ENCODE measurements at places on chromosomes 4 and X.

DNA sequence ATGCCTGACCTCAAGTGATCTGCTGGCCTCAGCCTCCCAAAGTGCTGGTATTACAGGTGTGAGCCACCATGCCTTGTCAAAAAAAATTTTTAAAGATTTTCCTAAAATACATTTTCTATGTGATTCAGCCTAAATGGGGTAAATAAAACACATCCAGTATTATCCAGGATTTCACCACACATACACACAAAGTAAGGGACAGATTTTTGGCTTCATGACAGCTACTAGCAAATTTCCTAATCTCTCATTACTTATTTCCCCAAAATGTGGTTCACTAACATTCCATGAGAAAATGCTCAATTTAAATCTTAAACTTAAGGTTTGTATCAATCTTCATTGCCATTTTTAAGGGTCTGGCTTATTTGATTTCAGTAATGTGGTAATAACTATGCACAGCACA, 348.5 kb upstream of the INTU start:
- no peak for DNase-seq

- no peak for DNase-seq
Observed at GRCh38 chr4:74283614-74284013, 24.7 kb upstream of the EPGN start.

GRCh38 chr4:47525154-47525819, 40.2 kb downstream of the ATP10D start:
- peak; percentile 68 for DNase-seq

GRCh38 chrX:54945224-54945623, 24.6 kb downstream of the TRO start:
- DNase-seq: no peak

DNA sequence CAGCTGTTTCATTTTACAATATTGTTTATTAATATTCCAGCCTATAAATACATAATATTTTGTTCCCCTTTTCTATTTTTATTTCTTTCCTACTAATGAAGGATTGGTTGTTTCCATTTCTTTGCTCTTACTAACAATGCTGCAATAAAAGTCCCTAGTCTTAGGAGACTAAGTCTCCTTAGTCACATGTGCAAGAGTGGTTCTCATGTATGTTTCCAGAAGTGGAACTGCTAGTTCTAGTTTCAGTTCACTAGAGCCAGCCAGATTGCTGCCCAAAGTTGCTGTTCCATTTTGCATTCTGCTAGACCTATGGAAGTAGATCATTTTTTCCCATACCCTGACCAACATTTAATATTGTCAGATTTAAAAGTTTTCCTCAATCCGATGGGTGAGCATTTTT, 44.3 kb downstream of the CNGA1 start:
- no peak for DNase-seq

- DNase-seq: no peak
Observed at GRCh38 chr4:170242471-170242870, 152.7 kb upstream of the AADAT start.

DNA sequence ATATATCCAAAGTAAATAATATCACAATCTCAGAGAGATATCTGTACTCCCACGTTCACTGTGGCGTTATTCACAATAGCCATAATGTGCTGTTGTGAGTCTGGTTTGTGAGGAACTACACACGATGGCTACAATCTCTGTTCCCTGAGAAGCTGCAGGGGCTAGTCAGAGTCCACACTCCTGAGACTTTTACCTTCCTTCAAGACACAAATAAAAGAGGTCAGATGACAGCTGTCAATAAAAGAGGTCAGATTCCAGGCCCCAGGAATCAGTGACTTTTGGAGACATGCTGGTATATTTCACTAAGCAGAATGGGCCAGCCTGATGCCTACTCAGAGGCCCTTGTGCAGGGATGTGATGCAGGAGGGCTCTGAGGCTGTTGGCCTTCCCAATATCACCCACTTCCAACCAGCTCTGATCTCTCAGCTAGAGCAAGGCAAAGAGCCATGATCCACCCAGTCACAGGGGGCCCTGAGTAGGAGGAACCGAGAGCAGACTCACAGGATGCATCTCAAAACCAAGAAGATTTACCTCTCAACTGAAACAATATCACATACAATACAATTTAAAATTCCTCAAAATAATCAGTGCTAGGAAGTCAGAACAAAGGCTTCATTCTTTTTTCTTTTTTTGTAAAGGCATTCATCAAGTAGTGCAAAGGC, 13.8 kb downstream of the FRYL start:
- DNase-seq: no peak

GRCh38 chr4:39888541-39888940, 89.2 kb downstream of the PDS5A start:
- no peak for DNase-seq

DNA sequence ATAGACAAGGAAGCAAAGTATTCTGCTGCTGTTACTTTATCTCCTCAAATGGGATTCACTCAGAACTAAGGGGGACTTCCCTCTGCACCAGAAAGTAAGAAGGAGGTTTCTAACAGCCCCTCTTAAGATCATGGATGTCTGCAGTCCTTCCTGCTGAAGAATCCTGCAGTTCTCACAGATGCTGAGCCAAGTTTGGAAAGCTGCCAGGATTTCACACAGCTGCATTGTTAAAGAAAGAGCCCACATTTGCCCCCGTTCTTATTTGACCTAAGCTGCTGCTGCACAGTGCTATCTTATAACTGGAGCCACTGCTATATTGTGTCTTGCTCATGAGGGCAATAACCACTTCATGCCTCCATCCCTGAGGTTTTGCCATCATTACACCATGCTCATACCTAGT, 81.1 kb downstream of the FAAH2 start:
- DNase-seq: no peak

- DNase-seq: peak; percentile 65
Observed at GRCh38 chr4:118351851-118352827, 664 bp downstream of the PRSS12 start.

DNA sequence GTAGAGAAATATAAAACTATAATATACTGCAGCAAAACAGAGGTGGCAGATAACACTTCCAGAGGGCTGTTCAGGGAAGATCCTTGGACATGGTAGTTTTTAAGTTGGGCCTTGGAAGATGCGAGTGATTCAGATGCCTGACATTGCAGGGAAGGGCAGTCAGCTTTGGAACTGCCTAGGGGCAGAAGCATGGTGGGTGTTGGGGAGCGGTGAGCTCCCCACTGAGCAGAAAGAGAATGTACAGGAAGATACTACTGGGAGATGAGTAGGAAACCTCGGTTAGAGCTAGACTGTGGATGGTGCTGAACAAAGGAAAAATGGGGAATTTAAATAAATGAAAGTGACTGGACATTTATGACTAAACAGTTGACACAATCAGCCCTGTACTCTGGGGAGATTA, 24.9 kb upstream of the SEC24B start:
- no peak for DNase-seq

GRCh38 chrX:9465380-9466123, 694 bp downstream of the TBL1X start:
- no peak for DNase-seq

- no peak for DNase-seq
Observed at GRCh38 chr4:109005523-109005922, 242.7 kb upstream of the ETNPPL start.

- DNase-seq: peak; percentile 66
Observed at GRCh38 chr4:1055721-1056590, 44.5 kb downstream of the FGFRL1 start.

- DNase-seq: no peak
Observed at GRCh38 chr4:5900844-5901243, 8.0 kb upstream of the CRMP1 start.

DNA sequence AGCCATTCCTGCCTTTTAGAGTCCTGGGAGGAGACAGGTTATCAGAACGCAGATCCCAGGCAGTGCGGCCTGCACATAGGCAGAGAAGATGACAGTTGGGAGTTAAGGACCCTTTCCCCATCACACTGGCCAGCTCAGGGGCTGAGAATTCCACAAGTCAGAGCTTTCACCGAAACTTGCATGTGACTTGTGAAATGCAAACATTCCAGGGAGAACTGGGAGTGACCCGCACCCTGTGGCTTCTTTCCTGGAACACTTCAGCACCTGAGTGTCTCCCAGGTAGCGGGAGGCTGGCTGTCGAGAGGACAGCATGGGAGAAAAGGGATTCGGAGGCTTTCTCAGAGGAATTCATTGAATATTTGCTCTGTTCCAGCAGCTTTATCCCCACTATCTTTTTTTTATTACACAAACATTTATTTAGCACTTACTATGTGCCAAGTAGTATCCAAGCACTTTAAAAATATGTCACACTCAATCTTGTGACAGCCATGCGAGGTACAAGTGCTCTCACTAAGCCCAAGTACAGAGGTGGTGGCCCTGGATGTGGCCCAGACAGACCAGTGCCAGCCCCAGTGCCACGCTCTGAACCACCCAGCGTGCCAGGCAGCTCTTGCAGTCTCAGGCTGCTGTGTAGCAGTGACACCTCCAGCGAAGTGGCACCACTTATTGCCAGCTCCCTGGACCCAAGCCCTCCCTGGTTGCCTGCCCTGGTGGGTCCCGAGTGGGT, 100.5 kb downstream of the PHKA2 start:
- DNase-seq: peak; percentile 58

DNA sequence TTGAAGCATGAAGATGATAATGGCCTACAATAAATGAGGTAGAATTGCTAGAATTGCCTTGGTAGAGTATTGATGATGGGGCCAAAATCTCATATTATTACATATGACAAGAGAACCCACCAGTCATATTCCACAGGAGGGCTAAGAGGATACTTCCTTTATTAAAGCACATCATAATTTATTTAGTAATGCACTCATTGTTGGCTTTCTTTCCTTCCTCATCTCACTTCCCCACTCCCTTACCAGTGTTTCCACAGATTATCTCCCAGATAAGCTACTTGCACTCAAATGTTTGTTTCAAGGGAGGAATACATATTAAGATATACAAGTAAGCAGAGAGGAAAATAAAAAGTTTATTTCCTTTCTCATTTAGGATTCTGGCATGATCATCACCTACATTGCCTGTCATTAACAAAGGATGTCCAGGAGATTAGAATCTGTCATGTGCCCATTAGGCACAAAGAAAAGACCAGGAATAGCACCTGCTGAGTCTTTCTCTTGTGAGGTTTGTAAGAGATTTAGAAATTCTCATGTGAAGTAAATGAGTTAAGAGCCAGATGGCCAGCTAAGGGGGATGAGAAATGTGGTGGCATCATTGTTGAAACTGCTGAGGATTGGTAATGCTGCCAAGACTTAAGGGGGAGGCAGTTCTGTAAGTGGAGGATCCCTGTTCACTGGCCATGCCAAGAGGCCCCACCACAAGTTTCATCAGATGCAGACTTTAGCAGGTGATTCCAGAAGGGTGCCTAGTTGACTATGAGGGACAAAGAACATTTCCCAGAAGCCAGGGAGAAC, 52.4 kb upstream of the PRDM8 start:
- no peak for DNase-seq

GRCh38 chr4:97103252-97103651, 1040.0 kb downstream of the STPG2 start:
- no peak for DNase-seq

DNA sequence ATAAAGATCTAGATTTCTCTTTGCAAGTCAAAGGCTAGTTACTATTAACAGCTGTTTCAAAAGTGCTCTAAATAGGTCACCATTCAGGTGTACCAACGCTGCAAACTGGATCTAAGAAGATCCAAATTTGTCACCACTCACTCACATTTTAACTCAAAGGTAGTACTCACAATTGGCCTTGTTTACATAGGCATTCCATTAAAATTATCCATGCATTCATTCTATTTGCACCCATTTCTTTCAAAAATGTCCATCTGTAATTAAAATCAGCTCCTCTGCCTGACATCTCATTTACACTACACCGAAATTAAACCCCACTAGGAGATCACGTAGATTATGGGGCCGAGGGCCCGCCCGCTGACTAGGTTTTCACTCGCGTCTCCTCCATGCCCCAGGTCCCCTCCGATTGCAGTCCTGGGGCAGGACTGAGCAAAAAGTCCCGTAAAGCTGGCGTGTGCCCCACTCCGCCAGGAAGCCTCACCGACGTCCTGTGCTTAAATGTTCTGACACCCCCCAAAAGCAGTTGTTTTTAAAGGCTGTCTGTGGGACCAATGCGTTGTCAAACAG, 1.3 kb upstream of the ING2 start:
- no peak for DNase-seq

DNA sequence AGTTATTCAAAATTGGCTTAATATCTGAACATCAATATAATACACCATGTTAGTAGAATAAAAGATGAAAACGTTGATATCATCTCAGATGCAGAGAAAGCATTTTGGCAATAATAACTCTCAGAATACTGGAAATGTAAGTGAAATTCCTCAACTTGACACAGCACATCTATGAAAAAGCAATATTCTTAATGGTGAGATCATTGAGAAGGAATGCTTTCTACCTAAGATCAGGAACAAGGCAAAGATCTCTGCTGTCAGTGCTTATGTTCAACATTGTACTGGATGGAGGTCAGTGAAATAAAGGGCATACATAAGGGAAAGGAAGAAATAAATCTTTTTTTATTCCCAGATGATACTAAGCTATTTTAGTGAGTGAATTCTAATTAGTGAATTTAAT, 40.6 kb downstream of the MRPL1 start:
- DNase-seq: no peak

DNA sequence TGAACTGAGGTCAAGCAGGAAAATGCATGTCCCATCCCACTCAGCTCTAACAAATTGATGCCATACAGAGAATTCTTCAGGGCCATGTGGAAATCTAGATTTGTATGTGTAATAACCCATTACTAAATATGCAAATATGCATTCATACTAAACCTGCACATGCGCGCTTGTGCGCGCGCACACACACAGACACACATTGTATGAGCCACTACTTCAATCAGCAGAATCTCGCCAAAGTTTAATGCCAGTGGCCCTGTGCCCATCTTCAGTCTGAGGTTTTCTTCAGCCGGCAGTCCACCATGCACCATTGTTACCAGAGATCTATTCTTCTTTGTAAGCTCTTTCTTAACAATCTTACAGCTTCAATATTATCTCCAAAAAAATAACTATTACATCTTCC, 276.4 kb downstream of the PDGFC start:
- DNase-seq: no peak

DNA sequence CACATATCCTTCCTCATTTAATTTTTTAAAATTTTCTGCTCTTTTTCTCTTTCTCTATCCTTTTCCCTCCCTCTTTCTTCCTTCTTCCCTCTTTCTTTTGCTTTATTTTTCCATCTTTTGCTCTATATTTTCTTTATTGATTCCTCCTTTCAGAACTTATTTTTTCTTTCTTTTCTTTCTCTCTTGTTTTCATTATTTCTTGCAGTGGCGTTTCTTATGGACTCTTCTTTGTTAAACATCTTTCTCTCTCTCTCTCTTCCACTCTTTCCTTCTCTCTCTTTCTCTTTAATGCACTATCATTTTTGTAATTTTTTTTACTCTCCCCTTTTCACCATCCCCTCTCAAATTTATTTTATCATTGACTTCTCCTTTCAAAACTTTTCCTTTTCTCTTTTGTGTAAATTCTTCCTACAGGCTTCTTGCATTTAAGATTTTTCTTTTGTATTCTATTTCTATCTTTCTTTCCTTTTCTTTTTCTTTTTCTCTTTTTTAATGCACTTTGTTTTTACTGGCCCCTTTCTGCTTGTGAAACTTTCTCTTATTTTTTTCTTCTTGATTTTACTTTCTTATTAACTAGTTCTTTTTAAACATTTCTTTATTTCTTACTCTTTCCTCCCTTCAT, 97.0 kb downstream of the RBMX2 start:
- DNase-seq: no peak

GRCh38 chr4:70765368-70765767, 43.6 kb downstream of the RUFY3 start:
- no peak for DNase-seq

- DNase-seq: peak; percentile 89
Observed at GRCh38 chr4:185597532-185598188, 62.4 kb upstream of the PDLIM3 start.

- DNase-seq: no peak
Observed at GRCh38 chr4:20984576-20984836, 284.2 kb downstream of the PACRGL start.
